Amygdala (tissue), 56 donors: ENCODE measurements at places on chromosomes 13 and 19.
A peak's percentile ranks its signal among the peaks of the same experiment; 100 is the strongest.

DNA sequence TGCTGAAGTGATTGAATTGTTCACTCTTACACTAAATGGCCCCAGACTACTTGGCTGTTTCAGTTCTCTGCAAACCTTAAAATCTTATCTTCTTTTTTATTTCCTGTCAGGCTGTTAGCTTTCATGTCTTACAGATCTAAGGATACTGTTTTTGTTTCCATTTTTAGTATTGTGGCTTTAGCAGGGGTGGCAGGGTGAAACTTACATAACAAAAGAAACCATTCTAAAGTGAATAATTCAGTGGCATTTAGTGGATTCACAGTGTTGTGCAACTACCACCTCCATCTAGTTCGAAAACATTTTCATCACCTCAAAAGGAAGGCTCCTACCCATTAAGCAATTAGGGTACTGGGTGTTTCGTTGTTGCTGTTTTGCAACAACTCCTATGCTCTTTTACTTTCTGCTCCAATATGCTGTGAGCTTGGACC, 19.8 kb downstream of the TMEM272 start:
- DNase-seq = no peak

DNA sequence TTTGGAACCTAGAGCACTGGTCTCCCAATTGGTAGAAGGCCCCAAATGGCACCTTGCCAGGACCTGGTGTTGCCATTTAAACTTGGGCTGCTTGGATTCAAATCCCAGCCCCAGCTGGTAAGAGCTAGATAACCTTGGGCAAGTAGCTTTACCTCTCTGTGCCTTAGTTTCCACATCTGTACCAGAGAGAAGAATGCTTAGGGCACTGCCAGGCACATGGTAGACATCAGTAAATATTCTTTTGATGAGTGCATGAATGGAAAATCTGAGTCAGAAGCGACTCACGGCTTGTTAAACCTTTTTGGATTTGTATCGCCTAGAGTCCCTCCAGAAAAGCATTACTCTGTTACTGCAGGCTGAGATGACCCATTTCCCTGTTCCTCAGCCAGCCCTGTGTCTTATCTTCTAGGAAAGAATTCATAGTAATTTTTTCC, 90.9 kb downstream of the SIPA1L3 start:
- no peak for DNase-seq

DNA sequence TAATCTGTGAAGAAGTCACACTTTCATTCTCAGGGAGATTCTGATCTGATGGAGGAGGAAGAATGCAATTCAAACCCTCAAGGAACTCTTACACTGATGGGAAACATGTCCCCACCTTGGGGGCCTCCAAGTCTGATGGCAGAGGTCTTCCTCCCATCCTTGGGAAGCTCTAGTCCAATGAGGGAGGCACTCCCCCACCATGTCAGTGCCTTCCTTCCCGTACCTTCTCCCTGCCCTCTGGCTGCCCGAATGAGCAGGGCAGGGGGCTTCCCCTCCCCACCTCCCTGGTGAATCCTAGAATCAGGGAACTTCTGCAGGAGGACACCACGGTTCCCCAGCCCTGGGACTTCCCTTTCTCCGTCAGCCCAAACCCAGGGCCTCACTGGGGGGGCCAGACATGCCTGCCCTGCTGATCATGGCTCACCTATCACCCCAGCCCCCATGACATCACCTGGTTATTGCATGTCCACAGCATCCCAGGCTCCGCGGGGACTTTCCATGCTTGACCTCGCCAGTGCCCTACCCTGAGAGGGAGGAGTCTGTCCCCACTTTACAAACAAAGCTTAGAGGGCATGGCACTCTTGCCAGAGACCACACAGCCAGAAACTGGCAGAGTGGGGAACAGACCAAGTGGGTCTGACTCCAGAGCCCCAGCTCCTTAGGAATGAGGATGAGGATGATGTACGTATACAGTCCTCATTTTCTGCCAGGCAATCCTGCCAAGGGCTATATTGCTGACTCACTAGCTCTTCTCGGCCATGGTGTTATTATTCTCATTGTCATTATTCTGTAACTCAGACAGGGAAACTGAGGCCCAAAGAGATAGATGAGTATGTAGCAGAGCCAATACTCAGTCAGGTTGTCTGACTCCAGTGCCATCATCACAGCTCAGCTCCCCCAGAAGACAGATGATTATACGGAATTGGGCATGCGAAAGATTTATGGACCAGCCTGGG, 9.6 kb upstream of the BCL3 start:
- no peak for DNase-seq

- no peak for DNase-seq
Observed at GRCh38 chr19:28351761-28352160, 861.2 kb downstream of the UQCRFS1 start.

DNA sequence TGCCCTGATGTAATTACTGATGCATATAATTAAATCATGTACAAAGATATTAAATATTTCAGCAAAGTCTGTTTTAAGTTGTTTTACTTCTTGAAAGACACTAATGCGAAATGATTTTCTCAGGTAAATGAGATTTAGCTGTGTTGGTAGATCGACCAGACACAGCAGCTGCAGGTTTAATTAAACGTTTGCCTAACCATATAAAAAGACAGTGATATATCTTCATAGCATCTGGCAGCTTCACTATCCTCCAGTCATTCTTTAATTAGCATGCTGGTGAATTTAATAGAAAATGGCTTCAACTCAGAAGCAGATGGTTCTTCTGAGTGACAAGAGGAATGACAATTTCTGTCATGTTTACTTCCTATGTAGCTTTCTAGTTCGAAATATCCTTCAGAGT, 69.3 kb downstream of the NHLRC3 start:
- DNase-seq = no peak

DNA sequence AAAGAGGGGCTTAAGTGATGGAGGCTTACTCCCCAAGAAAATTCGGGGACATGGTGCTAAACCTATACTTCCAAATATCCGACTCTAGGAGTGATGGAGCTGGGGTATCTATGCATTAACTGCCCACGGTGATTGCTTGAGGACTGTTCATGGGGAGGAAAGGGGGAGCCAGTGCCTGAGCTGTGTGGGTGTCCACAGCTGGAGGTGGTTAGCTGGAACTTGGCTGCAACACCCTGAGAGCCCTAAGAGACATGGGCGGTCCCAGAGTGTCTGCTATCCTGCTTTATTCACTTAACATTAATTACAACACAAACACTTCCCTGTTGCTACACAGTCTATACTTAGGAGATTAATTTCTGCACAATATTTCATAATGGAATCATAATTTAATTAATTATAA, 28.1 kb upstream of the POMP start:
- DNase-seq = no peak

DNA sequence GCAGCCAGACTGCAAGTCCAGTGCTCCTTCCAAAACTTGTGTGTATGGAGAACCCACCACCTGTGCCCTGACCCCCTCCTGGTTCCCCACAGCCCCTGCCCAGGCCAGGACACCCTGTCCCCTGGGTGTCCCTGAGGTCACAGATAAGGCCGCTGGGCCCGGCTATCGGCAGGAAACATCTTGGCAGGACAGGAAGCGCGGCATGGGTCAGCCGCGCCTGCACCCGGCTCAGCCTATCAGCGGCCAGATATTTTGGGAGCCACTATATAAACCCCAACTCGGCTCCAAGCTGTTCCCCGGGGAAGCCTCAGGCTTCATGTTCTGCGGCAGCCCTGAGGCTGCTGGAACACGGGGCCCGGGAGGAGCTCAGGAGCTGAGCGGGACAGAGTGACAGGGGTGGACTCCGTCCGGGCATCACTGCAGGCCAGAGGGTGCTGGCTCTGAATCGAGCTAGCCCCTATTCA, 60.8 kb downstream of the AP1M1 start:
- no peak for DNase-seq

DNA sequence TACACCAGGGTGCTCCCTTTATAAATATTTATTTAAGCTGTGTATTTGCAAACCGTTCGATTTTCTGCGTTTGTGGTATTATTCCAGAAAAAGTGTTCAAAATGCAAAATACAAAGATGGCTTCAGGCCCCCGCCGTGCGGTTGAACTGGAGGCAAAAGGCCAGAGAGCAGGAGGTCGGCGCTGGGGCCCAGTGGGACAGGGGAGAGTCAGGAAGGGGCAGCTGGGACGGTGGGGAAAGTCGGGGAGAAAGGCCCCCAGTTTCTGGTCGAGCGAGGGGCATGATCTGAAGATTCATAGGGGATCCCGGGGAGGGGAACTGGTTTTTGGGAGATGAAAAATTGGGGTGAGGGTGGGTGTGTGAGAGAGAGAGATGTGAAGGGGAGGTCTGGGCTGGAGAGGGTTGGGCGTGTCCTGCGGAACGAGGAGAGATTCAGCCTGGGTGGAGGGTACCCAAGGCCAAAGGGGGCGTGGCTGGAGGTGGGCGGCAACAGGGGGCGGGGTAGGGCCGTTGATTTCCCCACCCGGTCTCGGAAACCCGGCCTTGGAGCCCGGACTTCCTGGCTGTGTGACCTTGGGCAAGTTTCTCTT, 678 bp downstream of the ISOC2 start:
- peak; percentile 51 for DNase-seq

GRCh38 chr19:13399746-13400145, 106.5 kb downstream of the CACNA1A start:
- DNase-seq = no peak

- no peak for DNase-seq
Observed at GRCh38 chr19:43674183-43674582, 4.2 kb upstream of the PLAUR start.

GRCh38 chr19:30036154-30037129, 94.4 kb downstream of the URI1 start:
- DNase-seq = no peak

DNA sequence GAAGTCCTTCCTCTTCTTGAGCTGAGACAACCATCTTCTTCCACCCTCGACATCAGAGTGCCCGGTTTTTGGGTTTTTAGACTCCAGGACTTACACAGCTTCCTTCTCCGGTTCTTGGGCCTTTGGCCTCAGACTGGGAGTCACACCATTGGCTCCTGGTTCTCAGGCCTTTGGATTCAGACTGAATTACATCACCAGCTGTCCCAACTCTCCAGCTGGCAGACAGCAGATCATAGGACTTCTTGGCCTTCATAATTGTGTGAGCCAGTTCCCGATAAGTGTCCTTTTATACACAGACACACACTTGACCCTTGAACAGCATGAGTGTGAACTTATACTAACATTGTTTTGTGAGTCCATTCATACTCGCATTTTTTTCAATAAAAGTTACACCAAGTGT, 166.0 kb upstream of the UBL3 start:
- no peak for DNase-seq

- DNase-seq = no peak
Observed at GRCh38 chr19:3577723-3578344, 5.1 kb downstream of the HMG20B start.

- no peak for DNase-seq
Observed at GRCh38 chr19:55526216-55527196, 10.4 kb downstream of the SBK2 start.
